ENCODE measurements at places on chromosomes 11 and 22.

- no peak for DNase-seq
Observed at GRCh38 chr11:6625156-6625831, 6.1 kb upstream of the TPP1 start.

GRCh38 chr11:120925944-120926343 lies 98.0 kb upstream of the TBCEL start:
- DNase-seq, result no peak

GRCh38 chr11:38796281-38796680 lies 2198.2 kb upstream of the RAG2 start:
- DNase-seq, result no peak

GRCh38 chr11:109247071-109247470 lies 174.9 kb upstream of the C11orf87 start:
- peak; percentile 86 for DNase-seq

DNA sequence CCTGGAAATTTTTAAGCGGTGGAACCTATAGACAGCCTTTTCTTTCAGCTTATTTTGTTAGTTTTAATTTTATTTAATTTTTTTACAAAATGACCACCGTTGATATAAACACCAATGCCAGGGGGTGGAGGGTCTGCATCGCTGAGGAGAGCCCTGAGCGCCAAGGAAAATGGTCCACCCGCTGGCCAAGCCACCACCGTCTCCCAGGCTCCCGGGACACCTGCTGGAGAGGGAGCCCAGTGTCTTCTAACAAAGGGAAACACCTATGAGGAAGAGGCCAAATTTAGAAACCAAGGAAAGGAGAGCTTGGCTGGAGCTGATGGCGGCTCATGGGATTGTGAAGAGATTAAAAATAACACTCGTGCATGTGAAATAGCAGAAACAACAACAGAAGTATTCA lies 288 bp upstream of the KRTAP5-8 start:
- DNase-seq, result no peak

GRCh38 chr11:113014262-113015097 lies 53.3 kb downstream of the NCAM1 start:
- peak; percentile 45 for DNase-seq

DNA sequence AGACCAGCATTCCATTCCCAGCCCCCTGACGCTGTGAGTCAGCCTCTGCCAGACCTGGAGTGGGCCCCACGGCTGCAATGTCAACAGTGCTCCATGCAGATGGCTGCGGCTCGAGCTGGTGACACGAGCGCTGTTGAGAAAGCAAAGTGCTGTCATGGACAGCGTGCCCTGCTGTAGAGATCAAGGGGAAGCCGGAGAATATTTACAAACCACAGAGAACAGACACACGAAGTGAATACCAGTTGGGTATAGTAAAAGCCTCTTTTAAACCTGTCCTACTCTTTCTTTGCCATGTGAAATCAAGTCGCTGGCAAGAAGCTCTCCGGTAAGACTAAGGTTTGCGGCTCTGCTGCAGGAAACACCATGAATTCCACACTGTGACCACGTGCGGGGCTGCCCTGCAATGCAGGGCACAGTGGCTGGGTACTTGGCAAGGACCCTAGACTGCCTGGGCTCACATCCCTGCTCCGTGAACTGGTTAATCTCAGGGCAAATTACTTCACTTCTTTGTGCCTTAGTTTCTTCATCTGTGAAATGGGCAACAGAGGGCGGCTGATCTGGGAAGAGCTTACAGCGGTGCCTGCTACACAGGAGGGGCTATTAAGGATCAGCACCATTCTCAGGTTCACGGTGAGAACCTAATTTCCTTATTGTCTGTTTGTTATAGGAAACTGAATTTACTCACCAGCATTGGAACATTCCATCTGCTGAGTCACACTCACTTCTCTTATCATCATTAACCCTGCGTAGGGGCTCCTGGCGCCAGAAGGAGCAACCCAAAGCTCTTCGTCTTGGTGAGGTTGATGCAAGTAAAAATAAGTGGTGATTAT lies 27.8 kb upstream of the ELFN2 start:
- peak; percentile 86 for DNase-seq

- DNase-seq, result peak; percentile 86
Observed at GRCh38 chr22:45435544-45436139, 22.1 kb downstream of the RIBC2 start.

DNA sequence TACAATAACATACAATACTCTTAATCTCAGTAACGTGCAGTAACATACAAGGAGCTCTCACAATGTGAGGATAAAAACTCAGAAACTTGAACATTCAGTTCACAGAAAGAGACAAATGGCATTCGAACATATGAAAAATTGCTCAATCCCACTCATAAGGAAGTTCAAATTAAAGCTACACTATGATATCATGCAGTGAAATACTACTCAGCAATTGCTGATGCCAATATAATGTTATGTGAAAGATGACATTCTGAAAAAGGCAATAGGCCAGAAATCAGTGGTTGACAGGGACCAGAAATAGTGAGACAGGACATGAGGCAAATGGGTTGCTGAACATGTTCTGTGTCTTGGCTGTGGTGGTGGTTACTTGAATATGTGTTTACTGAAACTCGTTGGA lies 33.7 kb upstream of the PITPNB start:
- no peak for DNase-seq

GRCh38 chr11:17778352-17778751 lies 43.8 kb downstream of the KCNC1 start:
- DNase-seq, result no peak

- no peak for DNase-seq
Observed at GRCh38 chr11:39367534-39367933, 2091.9 kb downstream of the LRRC4C start.

- DNase-seq, result peak; percentile 90
Observed at GRCh38 chr22:30325065-30325720, 1.5 kb downstream of the TBC1D10A start.
